ENCODE measurements at places on chromosomes 2 and 18. TPM values are rescaled to one million over a fixed set of nuclear protein-coding genes. Genes with fewer than 3 reads are reported as not detected.

DNA sequence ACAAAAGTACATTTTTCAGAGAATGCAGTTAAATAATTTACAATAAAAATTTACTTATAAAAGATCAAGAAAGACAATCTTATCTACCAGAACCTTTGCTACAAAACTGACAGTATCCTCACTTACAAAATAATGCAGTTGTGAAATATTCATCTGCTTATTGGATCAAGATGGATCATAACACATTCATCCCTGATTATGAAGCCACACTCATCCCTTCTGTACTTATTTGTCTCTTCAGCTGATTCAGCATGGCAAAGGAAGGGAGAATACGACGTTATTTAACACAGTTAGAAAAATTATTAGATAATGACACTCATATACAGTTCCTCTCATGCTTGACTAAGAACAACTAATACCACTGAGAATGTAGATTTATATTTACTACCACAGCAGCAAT, 46.4 kb downstream of the TCF4 start:
- no peak for DNase-seq

DNA sequence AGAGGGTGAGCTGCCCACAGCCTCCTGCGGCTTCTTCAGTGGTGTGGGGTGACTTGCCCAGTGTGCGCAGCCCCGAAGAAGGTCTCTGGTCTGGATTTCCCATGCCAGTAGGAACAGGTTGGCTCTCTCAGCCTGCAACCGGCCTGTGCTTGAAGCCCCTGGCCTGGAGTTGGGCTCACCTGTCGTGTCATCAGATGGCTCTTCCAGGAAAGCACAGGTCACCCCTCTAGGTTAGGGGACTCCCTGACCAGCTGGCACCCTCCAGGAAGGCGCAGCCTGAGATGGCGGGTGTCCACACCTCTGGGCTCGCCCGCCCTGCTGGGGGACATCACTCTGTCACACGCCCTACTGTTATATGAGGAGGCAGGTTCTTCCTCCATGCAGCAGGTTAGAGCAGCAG, 179.8 kb downstream of the SEPTIN10 start:
- no peak for DNase-seq

GRCh38 chr2:134324947-134325346, 71.1 kb downstream of the MGAT5 start:
- no peak for DNase-seq

DNA sequence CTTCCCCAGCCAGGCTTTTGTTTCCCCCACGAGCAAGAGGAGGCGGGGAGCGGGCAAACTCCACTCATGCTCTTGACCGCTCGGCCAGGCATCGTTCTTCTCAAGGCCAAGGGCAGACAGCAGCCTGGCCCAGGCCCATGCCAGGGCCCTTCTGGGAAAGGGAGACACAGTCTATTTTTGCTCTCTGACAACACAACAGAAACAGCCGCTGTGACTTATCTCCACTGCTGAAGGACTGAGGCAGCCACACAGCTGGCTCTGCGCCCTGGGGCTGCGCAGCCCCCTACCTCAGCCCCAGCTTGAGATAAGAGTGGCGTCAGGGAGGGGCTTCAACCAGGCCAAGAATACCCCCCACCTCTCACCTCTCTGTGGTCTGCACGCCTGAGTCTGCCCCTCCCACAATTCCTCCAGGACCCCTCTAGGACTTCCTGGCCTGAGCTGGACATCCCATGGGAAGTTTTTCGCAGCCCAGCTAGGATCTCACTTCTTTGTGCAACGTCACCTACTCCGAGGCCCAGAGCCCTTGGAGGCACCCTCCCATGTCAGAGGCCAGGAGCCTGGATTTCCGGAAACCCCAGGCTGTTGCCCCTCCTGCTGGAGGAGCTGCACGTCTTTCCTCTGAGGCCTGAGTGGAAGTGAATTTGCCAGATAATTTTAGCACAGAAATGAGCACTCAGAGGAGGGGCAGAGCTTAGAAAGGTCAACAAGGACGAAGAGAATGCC, 118.9 kb upstream of the OTOS start:
- no peak for DNase-seq

DNA sequence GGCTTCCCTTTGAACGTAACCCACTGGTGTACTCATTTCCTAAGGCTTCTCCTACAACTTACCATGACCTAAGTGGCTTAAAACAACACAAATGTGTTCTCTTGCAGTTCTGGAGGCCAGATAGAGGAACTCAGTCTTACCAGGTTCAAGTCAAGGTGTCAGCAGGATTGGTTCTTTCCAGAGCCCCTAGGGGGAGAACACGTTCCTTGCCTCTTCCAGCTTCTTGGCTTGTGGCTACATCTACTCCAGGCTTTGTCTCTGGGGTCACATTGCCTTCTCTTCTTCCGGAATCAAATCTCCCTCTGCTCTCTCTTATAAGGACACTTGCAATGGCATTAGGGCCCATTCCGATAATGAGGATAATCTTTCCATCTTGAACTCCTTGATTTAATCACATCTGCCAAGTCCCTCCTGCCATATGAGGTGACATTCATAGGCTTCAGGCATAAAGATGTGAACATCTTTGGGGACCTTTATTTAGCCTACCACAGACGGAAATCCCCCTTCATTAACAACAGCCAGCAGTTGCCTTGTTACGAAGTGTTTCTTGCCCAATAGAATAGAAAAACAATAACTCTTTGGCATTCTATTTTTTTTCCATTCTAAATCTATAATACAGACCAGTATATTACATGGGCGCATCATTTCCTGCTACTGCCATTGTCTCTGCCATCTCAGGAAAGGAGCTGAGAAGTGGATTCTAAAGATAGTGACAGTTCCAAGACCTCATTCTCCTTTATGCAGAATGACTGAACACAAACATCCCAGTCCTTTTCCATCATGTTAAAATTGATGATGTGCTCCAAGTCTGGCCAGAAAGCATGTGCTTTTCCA, 362.0 kb downstream of the ZNF521 start:
- no peak for DNase-seq

DNA sequence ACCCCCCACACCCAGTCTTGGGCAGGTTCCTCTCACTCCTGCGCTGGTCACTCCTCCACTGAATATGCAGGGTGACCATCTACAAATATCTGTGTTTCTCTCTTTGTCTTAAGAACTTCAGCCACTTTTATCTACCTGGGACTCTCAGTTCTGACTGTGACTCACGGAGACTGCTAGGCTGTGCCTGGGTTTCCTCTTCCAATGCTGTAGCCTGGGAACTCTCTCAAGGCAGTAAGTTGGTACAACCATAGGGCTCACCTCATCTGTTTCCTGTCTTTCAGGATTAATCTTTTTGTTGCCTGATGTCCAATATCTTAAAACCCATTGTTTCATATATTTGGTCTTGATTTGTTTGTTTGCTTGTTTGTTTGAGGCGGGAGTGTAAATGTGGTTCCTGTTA, 47.2 kb upstream of the ZNF396 start:
- DNase-seq: no peak

DNA sequence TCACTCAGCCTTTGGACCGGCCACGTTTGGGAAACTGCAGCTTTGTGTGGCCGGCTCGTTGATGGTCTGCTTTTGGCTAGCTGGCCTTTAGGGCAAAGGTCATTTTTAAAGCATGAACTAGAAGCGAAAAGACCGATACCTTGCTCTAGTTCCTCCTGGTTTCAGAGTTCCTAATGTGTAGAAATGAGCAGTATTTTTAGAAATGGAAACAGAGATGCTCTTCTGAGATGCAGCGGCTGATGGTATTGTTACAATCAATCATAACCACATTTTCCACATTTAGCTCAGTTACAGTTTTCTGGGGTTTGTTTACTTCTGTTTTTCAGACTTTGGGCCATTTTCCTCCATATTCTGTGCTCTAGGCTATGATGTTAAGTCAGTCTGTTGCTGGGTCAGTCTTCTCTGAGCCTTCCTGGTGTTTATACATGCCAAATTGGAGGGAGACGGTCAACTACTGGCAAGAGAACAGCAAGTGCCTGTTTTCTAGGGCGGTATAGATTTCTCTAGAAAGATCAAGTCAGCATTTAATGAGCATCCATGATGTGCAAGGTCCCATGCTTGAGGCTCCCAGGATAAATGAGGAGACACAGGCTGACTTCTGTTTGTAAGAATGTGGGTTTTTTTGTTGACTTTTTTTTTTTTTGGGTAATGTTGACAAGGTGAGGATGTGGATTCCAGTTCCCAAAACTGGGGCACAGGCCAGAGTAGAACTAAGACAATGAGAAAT, 28.0 kb downstream of the RNF144A start:
- no peak for DNase-seq

- no peak for DNase-seq
These were observed 18.6 kb upstream of the IL18R1 start for GRCh38 chr2:102337012-102337411.

DNA sequence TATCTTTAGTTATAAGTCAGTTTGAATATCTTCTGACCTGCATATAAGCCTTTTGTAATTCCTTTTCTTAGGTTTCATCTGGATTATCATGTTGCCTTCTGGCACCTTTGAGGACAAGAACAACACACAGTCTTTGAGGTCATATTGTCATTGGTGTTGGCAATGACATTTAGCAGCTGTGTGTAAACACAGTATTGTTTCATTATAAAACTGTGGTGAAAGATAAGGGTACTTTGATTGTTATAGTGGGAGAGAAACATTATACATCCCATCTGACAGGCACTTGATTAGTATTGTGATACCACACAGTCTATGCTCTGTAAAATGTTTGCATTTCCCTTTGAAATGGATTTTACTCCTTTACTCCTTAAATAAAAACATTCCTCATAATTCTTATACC, 313.5 kb downstream of the RPRM start:
- DNase-seq: no peak

KCNK3 gene
- polyA plus RNA-seq: 9.3 TPM

VAMP8 gene
- polyA plus RNA-seq: 88.1 TPM

DAPL1 gene
- 32.9 TPM for polyA plus RNA-seq
